ENCODE measurements at places on chromosomes 7 and 10.

- DNase-seq: no peak
These were observed 107.7 kb downstream of the CACNA2D1 start for GRCh38 chr7:82335927-82336326.

DNA sequence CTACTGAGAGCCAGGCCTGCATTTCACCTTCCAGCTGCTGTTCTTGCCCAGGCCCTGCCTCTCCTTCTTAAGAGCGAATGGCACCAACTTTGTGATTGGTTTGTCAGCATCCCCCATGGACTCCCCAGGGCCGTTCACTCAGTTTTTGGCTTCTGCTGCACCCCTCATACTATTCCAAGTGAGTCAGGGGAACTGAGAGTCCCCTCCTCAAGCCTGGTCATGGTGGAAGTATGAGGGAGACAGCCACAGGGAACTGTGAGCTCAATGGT, 62.4 kb upstream of the ANTXRL start:
- peak; percentile 6 for DNase-seq

DNA sequence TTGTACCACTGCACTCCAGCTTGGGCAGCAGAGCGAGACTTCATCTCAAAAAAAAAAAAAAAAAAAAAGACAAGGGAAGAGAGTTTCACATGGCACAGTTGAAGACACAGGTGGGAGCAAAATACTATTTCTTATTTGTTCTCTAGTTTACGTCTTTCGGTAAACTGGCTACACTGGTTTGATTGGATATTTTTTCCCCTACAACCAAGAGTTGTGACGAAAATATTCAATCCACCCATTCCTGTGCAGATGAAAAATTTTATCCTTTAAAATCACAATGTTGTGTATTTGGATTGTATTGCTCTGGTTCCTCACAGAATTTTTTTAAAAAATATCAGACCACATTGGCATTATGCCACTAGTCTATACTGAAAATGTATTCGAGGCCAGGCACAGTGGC, 14.5 kb upstream of the ABCC2 start:
- no peak for DNase-seq

- DNase-seq: no peak
These were observed 71.5 kb upstream of the SMNDC1 start for GRCh38 chr10:110376021-110376766.

- DNase-seq: no peak
These were observed 49.6 kb downstream of the SHH start for GRCh38 chr7:155762655-155763054.

- DNase-seq: no peak
These were observed 341.6 kb downstream of the CRPPA start for GRCh38 chr7:16079723-16080122.

DNA sequence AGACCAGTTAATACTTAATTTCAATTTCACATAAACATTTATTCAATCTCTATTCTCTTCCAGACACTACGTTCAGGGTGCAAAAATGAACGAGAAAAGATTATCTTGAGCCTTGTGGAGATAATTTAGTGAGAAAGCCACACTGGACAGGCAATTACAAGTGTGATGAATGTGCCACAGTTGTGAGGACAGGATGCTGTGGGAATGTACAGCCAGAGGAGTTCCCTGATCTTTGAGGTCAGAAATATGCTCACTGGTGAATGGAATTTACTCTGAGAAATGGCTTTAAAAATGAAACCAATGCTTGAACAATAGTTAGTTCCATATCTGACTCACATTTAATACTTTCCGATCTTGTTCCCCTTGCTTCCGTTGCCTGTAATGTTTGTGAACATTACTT, 864.8 kb downstream of the GATA3 start:
- DNase-seq: no peak

- peak; percentile 52 for DNase-seq
These were observed 17.6 kb downstream of the ZDHHC16 start for GRCh38 chr10:97463363-97464132.

Data from left lung (tissue), 14 donors.